ENCODE measurements at places on chromosomes 3 and 15.
A peak's percentile ranks its signal among the peaks of the same experiment; 100 is the strongest.

DNA sequence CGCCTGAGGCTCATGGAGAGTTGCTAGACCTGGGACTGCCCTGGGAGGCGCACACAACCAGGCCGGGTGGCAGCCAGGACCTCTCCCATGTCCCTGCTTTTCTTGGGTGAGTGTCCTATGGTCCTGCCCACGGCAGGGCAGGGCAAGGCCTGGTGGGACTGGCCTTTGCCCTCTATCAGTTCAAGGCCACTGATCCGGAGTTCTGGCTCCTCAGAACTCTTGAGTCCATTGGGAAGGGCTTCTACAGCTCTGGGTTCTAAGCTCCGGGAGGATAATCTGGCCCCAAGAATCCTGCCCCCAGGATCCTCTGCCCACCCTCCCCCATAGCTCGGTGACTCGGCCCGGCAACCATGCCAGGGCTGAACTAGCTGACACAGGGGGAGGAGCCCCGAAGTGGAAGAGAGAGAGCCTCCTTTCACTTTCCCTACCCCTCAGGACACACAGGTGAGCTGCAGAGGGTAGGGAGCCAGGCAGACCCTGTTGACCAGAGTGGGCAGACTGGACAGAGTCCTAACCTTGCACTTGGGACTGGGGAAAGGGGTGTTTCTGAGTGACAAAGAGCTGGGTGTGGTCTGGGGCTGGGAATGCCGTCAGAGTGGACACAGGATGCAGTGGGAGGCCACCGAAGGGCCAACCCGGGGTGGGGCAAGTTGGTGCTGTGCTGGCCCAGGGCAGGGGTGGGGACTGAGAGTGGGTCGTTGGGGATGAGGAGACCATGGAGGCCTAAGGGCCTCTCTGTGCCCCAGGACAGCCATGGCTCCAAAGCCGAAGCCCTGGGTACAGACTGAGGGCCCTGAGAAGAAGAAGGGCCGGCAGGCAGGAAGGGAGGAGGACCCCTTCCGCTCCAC is 664 bp downstream of the PARP3 start:
- DNase-seq = no peak

GRCh38 chr15:45612790-45613415 is 21.9 kb upstream of the SQOR start:
- DNase-seq = no peak

GRCh38 chr3:10780922-10781321 is 35.1 kb upstream of the SLC6A11 start:
- no peak for DNase-seq

- no peak for DNase-seq
Measured at GRCh38 chr3:65619451-65619881, 419.3 kb downstream of the MAGI1 start.

- DNase-seq = no peak
Measured at GRCh38 chr3:190877925-190878324, 15.4 kb upstream of the GMNC start.

- DNase-seq = no peak
Measured at GRCh38 chr15:68581725-68582124, 2.9 kb downstream of the CORO2B start.

DNA sequence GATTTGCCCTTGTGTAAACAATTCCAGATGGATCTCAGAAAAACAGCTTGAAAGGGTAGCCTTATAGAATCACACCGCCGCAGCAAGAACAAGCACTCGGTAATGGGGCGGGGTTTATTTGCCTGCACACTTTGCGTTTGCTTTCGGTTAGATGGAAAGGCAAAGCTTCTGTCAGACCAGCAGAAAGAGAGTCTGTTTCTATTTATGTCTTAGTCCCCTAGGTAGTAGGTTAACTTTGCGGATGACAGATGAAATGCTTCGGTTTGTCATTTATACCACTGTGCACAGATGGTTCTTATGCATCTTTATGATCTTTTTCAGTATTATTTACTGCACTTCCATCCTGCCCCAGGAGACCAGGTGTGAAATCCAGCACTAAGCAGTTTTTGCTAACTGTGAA is 62.2 kb downstream of the PYDC2 start:
- peak; percentile 37 for DNase-seq

DNA sequence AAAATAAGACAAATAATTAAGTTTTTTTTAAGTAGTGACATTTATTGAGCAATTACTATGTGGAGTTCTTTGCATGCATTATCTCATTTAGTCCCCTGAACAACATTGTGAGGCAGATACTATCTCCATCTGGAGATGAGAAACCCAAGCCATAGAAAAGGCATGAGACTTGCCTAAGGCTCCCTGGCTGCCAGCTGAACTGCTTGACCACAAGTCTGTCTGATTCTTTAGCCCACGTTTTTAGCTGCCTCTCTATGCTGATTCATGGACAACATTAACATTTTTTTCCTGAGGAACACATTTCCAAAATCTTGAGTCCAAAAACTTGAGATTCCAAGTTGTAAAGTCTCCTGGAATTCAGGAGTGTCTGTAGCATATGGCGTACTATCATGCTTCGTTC is 263.6 kb upstream of the GOLGA6L4 start:
- no peak for DNase-seq

DNA sequence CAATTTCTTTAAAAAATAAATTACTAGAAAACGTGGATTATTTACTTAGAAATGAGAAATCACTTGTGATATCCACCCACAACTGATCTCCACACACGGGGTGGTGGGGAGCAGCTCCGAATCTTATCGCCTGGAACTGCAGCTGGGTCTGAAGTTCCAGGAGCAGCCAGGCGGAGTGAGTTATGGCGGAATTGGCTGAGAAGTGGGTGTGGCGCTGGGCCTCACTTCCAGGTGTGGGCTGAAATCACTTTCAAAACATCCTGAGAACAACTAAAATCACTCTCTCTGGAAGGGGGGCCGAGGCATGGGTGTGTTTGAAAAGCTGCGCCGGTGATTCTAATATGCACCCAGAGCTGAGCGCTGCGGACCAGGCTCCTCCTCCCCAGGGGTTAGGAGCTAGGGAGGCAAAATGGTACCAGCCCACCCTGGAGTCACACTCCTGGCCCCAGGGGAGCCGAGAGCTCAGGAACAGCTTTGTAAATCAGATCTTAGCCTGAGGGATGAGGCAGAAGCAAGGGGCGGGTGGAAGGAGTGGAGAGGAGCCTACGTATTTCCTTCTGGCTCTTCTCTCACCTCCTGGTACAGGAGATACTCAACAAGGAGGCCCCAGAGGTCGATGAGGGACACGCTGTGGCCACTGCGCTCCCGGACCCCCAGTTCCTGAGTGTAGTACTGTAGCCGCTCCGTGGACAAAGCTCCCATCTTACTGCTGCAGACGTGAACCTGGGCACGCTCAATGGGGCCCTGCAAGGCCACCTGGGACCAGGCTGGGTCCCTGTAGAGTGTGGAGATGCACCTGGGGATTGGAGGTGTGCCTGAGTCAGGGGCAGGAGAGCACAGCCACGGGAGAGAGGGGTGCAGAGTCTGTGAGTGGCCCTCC is 9.6 kb downstream of the PLA2G4F start:
- no peak for DNase-seq

DNA sequence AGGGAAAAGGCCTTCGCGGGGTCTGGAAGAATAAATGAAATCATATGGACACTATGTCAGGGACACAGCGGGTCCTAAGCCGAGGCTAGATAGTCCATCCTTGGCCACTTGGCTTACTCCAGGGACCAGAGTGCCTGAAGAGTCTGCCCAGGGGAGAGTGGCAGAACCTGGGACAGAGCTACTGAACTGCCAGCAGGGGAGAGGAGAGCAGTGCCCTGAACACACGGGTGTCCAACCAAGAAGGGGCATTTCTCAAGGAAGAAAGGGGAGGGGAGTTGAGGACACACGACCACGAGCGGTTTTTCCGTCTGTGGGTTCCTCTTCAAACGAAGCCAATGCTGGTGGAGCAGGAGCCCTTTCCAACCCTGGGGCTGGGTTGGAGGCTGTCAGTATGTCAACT is 1.0 kb downstream of the ACAN start:
- no peak for DNase-seq

- no peak for DNase-seq
Measured at GRCh38 chr3:187963003-187963676, 190.8 kb upstream of the LPP start.

DNA sequence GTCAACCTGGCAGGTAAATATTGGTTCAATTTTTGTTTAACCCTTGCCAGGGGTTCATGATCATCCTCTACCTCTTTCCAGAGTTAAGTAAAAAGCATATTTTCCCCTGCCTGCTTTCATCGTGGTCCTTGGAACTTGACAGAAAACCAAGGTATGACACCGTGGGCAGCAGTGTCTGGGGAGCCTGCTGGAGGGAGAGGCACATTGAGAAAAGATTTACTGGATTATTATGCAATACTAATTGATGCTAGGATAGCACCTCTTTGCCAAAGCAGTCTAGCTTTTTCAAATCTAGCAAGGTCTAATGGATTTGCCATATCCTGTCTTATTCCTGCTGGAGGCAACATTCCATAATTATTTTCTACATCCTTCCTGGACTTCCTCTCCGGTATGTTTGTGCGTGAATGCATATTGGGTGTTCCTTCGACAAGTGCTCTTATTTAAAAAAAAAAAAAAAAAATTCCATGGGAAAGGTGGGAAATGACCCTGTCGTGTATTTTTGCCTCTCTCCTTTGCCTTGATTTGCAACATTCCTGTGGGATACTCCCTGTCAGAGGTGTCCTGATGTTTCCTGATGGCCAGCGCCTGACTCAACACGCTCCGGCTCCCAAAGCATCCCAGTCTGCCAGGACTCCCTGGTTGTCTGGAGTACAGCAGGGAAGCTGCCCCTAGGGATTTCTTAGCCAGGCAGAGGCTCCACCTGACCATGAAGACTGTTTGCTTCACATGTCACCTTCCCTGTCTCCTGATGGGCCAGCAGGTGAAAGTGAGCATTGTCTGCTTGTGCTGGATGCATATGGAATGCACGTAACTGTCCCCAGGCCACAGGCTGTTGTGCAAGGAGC is 6.3 kb downstream of the BHLHE40 start:
- no peak for DNase-seq

GRCh38 chr3:119357190-119357589 is 63.0 kb downstream of the ARHGAP31 start:
- DNase-seq = no peak

GRCh38 chr3:25663347-25663868 is 1.3 kb downstream of the TOP2B start:
- DNase-seq = no peak

GRCh38 chr3:66836363-66837152 is 161.5 kb upstream of the KBTBD8 start:
- DNase-seq = no peak

DNA sequence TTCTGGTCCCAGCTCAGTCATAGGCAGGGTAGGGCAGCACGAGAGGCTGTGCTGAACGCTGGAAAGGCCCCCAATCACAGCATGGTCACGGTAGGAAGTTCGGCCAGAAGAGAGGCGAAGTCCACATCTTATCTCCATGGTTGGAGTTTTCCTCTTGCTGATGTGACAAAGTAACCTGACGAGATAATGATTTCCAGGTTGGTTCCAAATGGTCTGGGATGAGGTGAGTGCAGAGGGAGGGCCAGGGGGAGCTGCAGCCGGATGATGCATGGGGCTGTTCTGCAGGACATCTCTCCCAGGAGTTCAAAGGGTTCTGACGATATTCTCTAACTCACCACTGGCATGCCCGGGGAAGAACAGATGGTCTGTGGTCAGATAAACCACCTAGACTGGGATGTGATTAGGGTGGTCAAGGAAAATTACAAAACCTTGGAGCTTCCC is 83.2 kb upstream of the WNT5A start:
- no peak for DNase-seq

GRCh38 chr3:106281221-106281620 is 412.4 kb upstream of the CBLB start:
- DNase-seq = no peak

DNA sequence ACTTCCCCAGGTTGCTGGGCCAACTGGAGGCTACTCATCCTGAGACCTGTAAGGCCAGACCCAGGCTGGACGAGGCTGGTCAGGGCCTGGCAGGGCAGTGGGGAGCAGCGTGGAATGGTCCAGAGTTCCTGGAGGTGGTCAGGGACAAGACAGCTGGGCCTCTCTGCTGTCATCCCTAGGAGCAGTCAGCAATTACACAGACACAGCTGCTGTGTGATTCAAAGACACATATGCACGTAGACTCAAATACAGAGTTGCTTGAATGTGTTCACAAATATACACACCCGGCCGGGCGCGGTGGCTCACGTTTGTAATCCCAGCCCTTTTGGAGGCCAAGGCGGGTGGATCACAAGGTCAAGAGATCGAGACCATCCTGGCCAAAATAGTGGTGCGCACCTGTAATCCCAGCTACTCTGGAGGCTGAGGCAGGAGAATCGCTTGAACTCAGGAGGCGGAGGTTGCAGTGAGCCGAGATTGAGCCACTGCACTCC is 1.5 kb upstream of the CD276 start:
- DNase-seq = no peak

DNA sequence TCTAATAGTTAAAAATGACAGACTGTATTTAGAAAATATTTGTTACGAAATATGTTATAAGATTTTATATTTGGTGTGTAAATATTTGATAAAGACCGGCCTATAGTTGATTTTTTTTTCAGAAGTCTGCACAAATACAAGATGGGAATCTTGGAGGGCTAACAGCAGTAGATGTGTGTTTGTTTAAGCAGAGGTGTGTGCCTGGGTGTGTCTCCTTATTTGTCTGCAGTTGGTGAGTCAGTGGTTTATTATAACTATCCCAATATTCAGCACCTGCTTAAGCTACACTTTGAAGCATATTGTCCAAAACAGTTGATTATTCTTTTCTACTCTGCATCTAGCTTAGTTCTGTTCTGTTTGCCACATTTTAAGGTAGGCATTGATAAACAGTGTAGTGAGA is 12.4 kb downstream of the GLCE start:
- no peak for DNase-seq

- no peak for DNase-seq
Measured at GRCh38 chr3:152768478-152768877, 66.5 kb upstream of the P2RY1 start.

GRCh38 chr3:196842567-196843434 is 24.9 kb upstream of the SENP5 start:
- DNase-seq = no peak

GRCh38 chr3:113804661-113805060 is 33.9 kb upstream of the GRAMD1C start:
- DNase-seq = no peak

Measured in NCI-H187 (cell line).